ENCODE measurements at places on chromosomes 3 and 15. TPM values are rescaled to one million over a fixed set of nuclear protein-coding genes. Genes with fewer than 3 reads are reported as not detected.

The ETV5 gene
- polyA plus RNA-seq, result 17.4 TPM

The FILIP1L gene
- polyA plus RNA-seq, result 26.8 TPM

The BOC gene
- polyA plus RNA-seq, result 6.6 TPM

The C3orf70 gene
- under 0.01 TPM for polyA plus RNA-seq

The SERINC4 gene
- 0.05 TPM for polyA plus RNA-seq

The CGNL1 gene
- polyA plus RNA-seq, result 0.23 TPM

The GATM gene
- polyA plus RNA-seq, result 0.58 TPM

The FOXL2 gene
- polyA plus RNA-seq, result not detected

The GPR176 gene
- 21.9 TPM for polyA plus RNA-seq

The PLSCR5 gene
- not detected for polyA plus RNA-seq

The CCR4 gene
- not detected for polyA plus RNA-seq

The NR2F2 gene
- polyA plus RNA-seq, result 3.9 TPM

The TUSC7 gene
- polyA plus RNA-seq, result not detected

The CCDC33 gene
- 4.0 TPM for polyA plus RNA-seq

The NOX5 gene
- 0.05 TPM for polyA plus RNA-seq

The CPLX3 gene
- not detected for polyA plus RNA-seq

The ITPKA gene
- polyA plus RNA-seq, result 2.2 TPM

The FOXB1 gene
- not detected for polyA plus RNA-seq

The GLT8D1 gene
- polyA plus RNA-seq, result 102 TPM

The DET1 gene
- 4.5 TPM for polyA plus RNA-seq

The CLPX gene
- 17.3 TPM for polyA plus RNA-seq

The CHRM5 gene
- not detected for polyA plus RNA-seq

The TMCC1 gene
- 9.1 TPM for polyA plus RNA-seq

The ROPN1 gene
- not detected for polyA plus RNA-seq

The NSUN3 gene
- 3.3 TPM for polyA plus RNA-seq

The VGLL3 gene
- not detected for polyA plus RNA-seq

The IL12A gene
- 0.97 TPM for polyA plus RNA-seq

The RYR3 gene
- 0.08 TPM for polyA plus RNA-seq

The ABI3BP gene
- 8.4 TPM for polyA plus RNA-seq

The DUOXA2 gene
- polyA plus RNA-seq, result not detected

The ARPP21 gene
- polyA plus RNA-seq, result 1.6 TPM

The SLC9A9 gene
- not detected for polyA plus RNA-seq

The RFTN1 gene
- polyA plus RNA-seq, result 21.2 TPM

The TMEM207 gene
- polyA plus RNA-seq, result not detected

The GPR87 gene
- polyA plus RNA-seq, result 2.3 TPM

The RSL24D1 gene
- 32.1 TPM for polyA plus RNA-seq

The ARL6IP5 gene
- polyA plus RNA-seq, result 90.7 TPM

Measured in SK-N-SH (cell line).